ENCODE measurements at places on chromosomes 1 and 21. TPM values are rescaled to one million over a fixed set of nuclear protein-coding genes. Genes with fewer than 3 reads are reported as not detected.

- no peak for DNase-seq
Observed at GRCh38 chr1:52234708-52235107, 92.8 kb downstream of the ZFYVE9 start.

DNA sequence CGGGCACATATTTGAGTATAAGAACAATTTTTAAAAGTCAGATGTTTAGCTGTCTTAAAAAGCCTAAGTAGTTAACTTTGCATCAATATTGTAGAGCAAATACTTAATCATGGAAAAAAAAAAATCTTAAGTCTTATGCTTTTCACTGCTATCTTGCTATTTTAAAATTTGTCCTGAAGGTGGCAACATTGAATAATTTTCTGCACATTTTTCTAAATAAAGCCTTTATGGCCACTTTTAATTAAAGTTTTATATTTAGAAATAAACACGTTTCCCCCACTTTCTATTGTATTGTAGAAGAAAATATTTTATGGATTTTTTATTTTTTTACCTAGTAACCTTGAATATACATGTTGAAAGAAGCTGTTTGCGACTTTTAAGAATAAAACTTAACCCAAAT lies 198.8 kb downstream of the AMY1C start:
- DNase-seq = peak; percentile 61

GRCh38 chr1:113763661-113764060 lies 4.4 kb upstream of the PHTF1 start:
- DNase-seq = no peak

DNA sequence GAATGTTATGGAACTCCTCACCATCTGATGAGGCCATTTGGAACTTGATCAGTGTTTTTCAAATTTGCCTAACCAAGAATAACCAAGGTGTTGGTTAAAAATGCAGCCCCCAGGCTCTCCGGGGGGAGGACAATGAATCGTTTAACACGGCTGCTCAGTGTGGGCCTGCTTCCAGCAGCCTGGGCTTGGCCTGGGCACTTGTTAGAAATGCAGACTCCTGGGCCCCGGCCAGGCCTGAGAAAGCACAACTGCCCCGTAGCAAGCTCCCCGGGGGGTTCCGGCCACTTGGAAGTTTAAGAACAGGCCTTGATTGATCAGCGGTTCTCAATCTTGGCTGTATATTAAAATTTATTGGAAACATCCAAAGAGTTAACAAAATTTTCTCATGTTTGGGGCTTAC lies 22.8 kb upstream of the C2CD2 start:
- DNase-seq = no peak

DNA sequence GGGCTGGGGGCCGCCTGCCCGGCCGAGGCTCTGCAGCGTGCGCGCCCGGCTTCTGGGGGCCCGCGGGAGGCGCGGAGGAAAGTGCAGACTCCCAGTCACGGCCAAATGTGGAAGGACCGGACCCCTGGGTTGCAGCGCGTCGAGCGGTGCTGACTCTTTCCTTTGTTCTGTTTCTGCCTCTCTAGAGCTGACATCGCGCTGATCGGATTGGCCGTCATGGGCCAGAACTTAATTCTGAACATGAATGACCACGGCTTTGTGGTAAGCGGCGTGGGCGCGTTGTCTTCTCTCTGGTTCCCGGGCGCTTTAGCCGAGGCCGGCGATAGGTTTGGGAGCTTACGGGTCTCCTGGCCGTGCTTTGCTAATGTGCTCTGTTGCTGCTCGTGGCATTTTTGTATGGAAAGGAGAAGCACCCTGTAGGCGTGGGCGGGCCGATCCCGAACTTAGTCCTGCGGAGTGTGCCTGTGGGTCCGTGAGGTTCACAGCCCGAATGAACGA lies 629 bp downstream of the PGD start:
- DNase-seq = no peak

DNA sequence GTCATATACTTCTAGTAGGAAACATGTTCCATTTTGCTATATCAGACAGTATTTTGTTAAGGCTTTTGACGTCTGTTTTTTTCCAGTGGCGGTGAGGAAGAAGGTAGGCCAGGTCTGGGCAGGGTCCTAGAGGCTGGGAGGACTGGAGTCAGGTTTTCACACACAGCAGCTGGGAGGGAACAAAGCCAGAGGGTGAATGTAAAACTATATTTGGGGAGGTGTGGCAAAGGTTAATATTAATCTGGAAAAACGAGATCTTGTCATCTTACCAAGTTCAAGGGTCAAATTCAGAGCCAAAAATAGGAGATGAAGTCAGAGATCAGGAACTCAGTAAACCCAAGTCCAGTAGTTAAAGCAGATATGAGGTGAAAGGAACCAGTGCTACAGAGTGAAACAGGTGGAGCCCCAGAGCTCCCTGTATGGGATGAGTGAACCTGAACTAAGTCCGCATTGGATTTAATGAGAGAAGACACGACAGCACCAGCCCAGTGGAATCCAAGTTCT lies 10.7 kb upstream of the OTUD7B start:
- peak; percentile 29 for DNase-seq

GRCh38 chr1:240706150-240706935 lies 94.4 kb upstream of the GREM2 start:
- peak; percentile 16 for DNase-seq

- DNase-seq = no peak
Observed at GRCh38 chr1:24209097-24209496, 22.0 kb upstream of the IFNLR1 start.

- DNase-seq = peak; percentile 83
Observed at GRCh38 chr1:72567521-72567920, 285.2 kb upstream of the NEGR1 start.

DNA sequence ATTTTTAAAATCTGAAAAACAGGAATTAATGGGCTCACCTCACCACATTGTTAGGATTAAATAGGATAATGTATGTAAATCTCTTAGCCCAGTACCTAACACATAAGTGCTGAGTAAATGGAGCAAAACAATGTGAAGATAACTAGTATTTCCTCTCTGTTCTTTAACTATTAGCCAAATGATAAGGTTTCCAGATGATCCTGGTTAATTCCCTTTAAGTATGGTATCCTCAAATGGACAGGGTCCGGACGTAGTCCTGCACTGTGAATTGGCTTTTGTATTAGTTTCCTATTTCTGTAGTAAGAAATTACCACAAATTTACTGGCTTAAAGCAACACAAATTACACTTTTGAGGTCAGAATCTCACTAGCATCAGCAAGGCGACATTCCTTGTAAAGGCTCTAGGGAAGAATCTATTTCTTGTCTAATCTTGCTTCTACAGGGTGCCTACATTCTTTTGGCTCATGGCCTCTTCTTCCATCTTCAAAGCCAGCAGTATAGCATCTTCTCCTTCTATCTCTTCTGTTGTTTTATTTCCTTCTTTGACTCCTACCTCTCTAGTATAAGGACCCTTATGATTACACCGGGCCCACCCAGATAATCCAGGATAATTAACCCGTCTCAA lies 17.1 kb downstream of the SCAF4 start:
- no peak for DNase-seq

DNA sequence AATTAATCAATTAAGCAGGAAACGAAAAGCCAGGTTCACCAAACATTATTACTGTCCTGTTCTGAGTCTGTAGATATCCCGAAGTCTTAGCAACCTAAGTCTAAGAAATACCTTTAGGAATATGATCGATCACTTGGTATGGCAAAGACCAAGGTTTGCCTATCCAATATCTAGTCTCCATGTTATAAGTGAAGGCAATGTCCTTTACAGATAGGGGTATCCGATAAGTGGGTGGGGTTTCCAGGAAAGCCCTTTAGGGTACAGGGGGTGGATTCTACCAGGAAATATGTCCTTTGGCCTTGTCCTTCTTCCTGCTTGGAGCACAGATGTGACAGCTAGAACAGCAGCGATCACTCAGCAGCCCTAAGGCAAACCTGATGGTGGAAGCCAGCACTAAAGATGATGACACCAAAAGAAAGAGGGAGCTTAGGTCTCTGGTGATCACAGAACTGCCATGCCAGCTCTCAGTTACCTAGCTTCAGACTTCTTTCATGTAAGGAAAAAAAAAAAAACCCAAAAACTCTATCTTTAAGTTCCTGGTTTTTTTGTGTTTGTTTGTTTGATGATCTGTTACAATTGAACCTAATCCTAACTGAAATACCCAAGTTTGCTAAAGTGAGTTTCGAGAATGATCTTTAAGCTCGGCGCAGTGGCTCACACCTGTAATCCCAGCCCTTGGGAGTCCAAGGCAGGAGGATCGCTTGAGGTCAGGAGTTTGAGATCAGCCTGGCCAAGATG lies 40.8 kb downstream of the DSTYK start:
- no peak for DNase-seq

DNA sequence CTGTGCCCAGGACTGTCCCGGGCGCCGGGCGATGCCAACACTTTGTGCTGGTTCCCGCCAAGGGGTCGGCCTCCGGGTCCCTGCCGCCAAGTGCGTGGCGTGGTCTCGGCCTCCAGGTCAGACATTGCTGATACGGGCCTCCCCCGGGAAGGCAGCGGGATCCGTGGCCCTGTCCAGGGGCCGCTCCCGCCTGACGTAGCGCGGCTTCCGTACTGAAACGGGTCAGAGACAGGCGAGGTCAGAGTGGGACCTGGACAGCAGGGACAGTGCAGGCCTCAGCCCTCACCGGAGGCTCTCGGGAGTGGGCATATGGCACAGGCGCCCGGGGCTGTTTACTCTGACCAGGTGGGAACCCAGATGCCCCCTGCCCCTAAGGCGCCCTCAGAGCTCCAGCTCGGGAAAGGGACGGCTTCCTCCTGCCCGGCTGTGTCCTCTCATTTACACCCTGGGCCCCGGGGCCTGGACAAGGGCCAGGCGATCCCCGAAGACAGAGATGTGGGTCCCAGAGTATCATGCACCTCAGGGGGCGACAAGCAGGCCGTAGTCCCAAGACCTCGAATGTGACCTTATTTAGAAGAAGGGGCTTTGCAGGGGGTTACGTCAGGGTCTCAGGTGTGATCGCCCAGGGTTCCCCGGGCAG lies 8.8 kb upstream of the RNF223 start:
- no peak for DNase-seq

- no peak for DNase-seq
Observed at GRCh38 chr1:231493421-231494185, 34.9 kb upstream of the TSNAX start.

DNA sequence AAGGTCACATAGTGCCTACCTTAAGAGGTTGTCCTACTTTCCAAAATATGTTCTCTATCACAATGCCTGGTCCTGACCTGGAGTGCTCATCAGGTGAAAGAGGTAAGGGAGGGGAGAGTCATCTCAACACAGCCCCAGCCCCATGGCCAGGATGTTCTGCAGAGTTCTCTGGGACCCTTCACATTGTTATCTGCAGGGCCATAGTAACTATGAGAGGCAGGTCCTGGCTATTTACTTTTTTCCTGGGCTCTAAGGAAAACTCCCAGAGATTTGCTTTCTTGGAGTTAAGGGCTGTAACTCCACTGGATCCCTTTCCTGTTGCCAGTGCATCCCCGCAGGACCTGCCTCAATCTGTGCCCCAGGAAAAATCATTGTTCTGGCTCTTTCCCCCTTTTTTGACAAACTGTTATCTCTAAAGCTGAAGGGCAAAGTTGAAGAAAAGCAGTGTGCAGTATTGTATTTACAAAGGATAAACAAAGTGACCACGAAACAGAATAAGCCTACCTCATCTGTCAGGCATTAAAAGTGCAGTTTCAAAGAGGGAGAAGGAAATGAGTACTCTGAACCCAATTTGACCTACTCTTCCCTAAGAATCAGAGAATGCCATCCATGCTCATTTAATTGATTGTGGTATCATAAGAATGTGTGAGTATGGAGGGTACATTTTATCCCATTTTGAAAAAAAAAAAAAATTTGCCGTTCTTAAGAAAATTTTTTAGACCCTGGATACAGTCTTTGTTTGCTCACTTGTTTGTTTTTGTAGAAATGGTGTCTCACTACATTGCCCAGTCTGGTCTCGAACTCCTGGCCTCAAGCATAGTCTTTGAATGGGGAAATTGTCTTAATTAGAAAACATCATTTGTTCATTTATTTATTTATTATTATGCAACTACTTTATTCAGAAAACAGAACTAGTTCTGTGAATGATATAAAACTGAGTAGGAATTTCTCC lies 149.6 kb downstream of the RHOU start:
- no peak for DNase-seq

GRCh38 chr1:206442101-206442500 lies 28.2 kb upstream of the IKBKE start:
- no peak for DNase-seq

DNA sequence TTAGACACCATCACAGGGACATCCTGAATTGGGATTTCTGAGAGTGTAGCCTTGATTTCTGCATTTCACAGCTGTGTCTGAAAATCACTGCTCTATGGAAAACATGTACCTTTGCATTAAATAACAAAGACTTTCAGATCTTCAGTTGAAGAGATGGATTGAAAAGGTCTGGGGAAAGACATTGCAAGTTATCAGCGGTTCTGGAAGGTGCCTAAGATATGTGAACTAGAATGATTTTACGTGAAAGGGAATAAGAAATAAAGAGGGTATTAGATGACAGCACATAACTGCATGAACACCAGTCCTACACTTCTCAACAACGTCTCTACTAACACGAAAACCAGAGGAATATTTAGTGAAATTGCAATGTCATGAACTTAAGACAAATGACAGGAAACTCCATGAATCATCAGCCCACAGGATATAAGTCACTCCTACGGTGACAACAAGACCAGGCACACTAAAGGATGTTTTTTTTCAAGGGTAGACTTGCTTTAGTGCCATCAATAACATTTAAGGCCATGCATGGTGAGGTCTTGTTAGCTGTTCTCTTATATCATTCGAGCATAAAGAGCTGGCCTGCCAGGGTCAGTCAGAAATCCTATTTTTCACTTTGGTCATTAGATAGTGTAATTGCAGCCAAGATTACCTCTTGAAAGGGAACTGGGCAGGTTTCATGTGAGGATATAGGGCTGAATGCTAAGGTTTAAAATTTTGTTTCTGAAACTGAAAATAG lies 283.1 kb downstream of the GRIK1 start:
- no peak for DNase-seq

- no peak for DNase-seq
Observed at GRCh38 chr1:56958526-56958925, 7.3 kb downstream of the C8B start.

- DNase-seq = no peak
Observed at GRCh38 chr1:102834688-102835320, 273.5 kb downstream of the COL11A1 start.

DNA sequence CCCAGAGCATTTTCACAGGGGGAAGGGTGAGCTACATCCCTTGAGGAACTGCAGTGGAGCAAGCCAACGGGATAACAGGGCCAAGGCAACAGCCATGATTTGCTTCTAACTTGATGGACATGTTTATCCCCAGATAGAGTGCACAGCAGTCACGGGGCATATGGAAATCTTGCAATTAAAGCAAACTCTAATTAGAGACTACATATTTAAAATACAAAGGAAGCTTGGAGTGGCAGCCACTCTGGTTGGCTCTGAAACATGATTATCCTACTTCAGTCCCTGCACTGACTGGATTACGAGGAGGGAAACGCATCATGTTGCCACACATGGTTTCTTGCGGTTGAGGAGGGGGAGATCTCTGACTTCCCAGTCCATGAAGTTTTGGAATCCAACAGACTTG lies 60.8 kb downstream of the BEND5 start:
- no peak for DNase-seq

- DNase-seq = no peak
Observed at GRCh38 chr1:215971793-215972441, 404.8 kb downstream of the KCTD3 start.

Gene SLAMF9
- polyA plus RNA-seq = 0.37 TPM

Gene ACOT11
- polyA plus RNA-seq = 2.8 TPM

Gene DNASE2B
- polyA plus RNA-seq = 4.9 TPM

Gene SLC44A3
- 9.3 TPM for polyA plus RNA-seq

Gene LINGO4
- 0.12 TPM for polyA plus RNA-seq

Gene KCNJ9
- polyA plus RNA-seq = not detected

Gene OLIG1
- 4.1 TPM for polyA plus RNA-seq

Gene PRELP
- 8.3 TPM for polyA plus RNA-seq

Gene DCST1
- 0.08 TPM for polyA plus RNA-seq

Gene SPATA17
- polyA plus RNA-seq = 3.9 TPM

Gene LCE1F
- polyA plus RNA-seq = not detected

Data from lung (tissue), 17 donors.